Skeletal muscle cell (primary cell): ENCODE measurements at places on chromosomes 1 and 21.
A peak's percentile ranks its signal among the peaks of the same experiment; 100 is the strongest.

DNA sequence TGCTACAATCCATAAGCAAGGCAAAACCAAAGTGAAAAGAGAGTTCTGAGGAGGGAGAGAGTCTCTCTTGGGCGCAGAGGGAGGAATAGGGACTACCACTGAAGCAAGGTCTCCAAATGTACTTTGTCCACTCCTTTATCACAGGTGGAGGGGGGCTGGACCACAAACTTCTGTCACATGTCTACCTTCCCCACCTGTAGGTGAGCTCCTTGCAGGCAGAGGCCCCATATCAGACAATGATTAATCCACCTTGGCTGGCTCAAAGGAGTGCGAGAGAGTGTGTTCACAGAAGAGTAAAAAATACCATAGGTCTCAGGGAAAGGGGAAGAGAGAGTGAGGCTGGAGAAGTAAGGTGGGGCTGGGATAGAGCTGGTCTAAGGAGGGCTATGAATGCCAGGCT lies 4.5 kb downstream of the BEND5 start:
- DNase-seq: no peak

- peak; percentile 22 for DNase-seq
These were observed 43.8 kb upstream of the PRRX1 start for GRCh38 chr1:170620164-170620563.

- no peak for DNase-seq
These were observed 13.9 kb upstream of the PDIK1L start for GRCh38 chr1:26097696-26098095.

DNA sequence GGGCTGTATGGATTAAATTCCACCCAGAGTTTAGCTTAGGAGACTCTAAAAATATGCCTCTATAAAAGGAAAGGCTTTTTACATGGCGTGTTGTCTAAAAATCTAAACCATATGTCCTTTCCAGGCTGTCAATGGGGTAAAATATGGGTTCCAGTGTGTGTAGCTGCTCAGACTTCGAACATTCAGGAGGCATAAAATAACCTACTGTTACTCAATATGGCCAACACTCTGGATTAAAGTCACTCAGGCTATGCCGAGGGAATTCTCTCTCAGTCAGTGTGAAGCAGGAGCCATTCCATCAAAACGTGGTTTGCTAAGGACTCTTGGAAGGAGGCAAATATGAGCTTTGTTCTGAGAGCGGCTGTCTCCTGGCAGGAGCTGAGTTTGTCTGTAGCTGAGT lies 135.3 kb downstream of the RUNX1 start:
- DNase-seq: no peak

GRCh38 chr1:10904396-10905358 lies 107.8 kb upstream of the TARDBP start:
- no peak for DNase-seq

DNA sequence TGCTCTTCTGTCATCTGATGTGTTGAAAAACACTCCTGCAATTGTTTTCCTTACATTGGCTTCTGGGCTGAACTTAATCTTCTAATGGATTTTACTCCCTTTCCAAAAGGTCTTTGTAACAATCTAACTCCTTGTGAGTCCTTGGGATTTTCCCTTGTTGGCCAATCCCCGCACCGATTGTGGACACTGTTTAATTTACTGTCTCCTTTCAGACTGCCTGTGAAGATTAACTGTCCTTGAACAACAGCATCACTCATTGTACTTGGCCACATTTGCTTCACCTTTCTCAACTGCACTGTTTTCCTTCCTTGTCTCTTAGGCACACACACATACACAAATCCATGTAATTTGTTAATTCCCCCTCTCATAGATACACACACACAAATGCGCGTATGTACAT lies 120.4 kb downstream of the SPATA46 start:
- DNase-seq: no peak

DNA sequence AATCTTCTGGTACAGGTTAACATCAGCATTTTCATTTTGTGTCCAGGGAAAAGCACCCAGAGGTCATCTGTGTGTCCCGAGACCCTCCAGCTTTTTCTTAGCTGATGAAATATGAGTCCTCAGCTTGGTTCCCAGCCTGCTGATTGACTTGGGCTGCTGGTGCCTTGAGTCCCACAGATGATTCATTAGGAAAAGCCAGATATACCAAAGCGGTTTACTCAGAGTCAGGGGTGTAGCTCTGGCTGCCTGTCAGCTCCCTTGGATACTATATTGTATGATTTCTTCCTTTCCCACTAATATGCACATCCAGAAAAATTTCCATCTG lies 43.7 kb upstream of the MAB21L3 start:
- peak; percentile 89 for DNase-seq

- DNase-seq: no peak
These were observed 38.6 kb upstream of the GPR137B start for GRCh38 chr1:236103646-236104218.

DNA sequence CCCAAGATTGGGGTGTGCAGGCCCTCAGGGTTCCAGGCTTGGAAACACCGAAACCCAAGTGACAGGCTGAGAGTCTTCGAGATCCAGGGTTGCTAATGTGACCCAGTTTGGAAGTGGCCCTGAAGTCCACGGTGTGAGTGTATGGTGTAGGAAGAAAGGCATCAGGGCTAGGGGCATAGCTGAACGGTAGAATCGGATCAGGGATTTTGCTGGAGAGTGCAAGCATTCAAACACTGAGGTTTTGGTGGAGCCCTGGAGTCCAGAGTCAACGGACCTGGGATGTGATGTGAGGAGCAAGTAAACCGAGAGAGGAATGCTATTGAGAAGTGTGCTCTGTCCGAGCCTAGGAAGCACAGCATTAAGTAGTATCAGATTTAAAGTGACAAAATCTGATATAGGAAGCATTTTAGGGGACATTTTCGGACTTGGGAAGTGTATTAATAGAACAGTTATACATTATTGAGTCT lies 958 bp downstream of the NFYC start:
- no peak for DNase-seq

GRCh38 chr1:202172015-202172355 lies 11.6 kb upstream of the PTPN7 start:
- DNase-seq: no peak
